Activated gamma-delta T cell treated with Interleukin-2 at 50 U/mL for 16 hours (primary cell): ENCODE measurements at places on chromosomes 7 and 10.

- DNase-seq = no peak
Measured at GRCh38 chr7:1382553-1383397, 76.5 kb downstream of the MICALL2 start.

DNA sequence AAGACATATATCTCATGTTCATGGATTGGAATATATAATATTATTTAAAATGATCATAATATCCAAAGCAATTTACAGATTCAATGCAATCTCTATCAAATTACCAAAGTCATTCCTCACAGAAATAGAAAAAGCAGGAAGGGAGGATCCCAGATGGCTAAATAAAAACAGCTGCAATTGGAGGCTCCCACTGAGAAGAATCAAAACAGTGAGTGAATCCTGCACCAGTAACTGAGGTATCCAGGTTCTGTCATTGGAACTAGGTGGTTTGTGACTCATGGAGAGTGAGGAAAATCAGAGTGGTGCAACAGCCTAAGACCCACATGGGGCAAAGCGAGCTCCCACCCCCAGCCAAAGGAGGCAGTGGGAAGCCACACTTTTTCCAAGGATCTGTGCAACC is 128.4 kb downstream of the MTERF1 start:
- no peak for DNase-seq

GRCh38 chr7:76077435-76077834 is 29.5 kb downstream of the MDH2 start:
- no peak for DNase-seq

DNA sequence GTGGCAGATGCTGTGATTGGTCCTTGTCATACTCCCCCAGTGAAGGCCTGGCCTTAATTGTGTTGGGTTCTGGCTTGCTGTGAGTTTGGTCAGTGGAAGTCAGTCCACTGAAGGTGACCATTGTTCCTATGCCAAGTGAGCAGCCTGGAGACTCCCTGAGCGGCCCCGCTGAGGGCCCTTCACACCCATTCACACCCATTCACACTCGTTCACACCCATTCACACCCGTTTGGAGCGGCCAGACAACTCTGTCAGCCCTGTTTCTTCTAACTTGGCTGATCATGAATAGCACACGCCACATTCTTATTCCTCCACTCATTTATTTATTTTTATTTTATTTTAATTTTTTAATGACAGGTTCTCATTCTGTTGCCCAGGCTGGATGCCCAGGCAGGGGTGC is 61.5 kb downstream of the C10orf120 start:
- no peak for DNase-seq

- no peak for DNase-seq
Measured at GRCh38 chr7:72217151-72217550, 195.0 kb downstream of the CALN1 start.

GRCh38 chr10:29980084-29980483 is 79.3 kb downstream of the JCAD start:
- no peak for DNase-seq

GRCh38 chr10:102505462-102506115 is 1.8 kb downstream of the SUFU start:
- no peak for DNase-seq
